ENCODE measurements at places on chromosomes 1 and 21.

DNA sequence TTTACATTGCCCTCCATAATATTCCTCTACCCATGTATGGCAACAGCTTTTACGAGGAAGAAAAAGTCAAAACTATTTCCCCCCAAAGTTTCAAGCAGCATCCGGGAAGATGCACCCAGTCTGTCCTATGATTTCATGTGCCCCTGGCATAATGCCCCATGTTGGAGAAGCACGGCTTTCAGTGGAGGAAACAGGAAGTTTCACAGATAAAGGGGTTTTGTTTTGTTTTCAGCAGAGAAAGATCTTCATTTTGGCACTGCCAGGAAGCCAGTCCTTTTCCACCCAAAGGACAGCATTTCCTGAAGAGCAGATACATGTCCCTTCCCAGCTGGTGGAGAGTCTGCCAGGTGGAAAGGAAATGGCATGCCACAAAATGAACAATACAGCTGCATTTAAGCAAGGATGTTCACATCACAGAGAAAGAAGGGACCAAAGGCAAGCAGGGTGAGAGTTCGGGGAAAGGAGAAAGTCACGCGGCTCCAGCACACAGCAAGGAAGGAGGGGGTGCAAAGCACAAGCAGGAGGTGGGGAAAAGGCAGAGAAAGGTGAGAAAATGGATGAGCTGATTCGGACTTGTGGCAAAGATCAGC is 95.3 kb upstream of the HIVEP3 start:
- DNase-seq = no peak

DNA sequence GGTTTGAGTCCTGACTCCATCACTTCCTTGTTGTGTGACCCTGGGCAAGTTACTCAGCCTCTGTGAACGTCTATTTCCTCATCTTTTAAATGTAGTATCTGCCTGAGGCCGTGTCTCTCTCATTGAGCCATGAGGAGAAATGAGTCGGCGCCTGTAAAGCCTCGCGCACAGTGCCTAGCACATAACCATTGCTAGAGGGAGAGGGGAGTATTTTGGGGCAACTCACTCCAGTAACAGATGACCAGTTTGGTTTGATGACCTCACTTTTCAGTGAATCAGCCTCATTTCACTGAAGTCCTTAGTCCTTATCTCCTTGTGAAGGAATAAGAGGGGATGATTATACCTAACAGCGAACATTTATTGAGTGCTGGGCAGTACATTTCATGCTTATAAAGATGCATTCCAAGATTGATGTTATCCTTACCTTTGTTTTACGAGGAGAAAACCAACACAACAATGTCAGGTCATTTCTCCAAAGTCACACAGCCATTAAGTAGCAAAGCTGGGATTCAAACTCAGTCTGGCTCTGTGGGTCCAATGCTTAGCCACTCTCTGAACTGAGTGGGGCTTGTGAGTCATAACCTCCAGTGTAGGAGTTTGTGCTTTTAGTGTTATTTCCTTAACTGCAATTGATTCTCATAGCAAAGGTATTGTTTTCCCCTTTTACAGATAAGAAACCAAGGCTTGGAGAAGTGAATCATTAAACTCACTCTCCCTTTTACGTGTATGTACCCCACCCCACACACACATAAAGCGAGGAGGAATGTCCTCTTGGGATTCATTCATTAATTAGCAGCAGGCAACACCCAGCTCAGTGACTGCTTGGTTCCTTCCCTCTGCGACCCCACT is 25.9 kb downstream of the KCNC4 start:
- no peak for DNase-seq

DNA sequence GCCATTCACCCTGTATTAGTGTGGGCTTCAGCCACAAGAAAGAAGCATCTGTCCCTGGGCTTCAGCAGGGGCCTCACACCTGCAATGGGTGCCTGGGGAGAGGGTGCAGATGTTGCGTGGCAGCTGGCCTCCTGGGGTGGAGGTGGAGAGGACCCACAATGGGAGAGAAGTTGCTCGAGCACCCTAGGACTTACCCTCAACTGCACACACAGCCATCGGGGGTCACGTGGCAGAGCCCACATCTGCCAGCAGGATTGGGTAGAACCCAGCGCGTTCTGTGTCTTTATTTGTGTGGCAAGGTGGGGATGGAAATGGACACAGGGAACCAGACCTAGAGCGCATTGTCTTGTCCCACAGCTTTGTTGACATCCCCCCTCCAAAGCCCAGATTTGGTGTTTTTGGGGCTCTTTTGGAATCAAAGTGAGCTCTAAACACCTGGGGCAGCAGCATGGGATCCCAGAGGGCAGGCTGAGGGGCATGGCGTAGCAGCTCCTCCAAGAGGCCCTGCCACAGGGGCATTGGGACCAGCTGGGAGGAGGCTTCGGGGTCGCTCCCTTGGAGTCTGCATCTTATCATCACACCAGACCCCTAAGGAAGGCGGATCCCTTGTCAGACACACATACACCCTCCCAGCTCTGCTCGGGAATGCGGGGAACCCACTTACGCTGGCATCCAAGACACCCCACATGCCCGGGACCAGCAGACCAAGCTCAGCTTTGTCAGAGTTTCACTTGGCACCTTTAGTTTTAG is 5.1 kb downstream of the ABCG1 start:
- DNase-seq = no peak

DNA sequence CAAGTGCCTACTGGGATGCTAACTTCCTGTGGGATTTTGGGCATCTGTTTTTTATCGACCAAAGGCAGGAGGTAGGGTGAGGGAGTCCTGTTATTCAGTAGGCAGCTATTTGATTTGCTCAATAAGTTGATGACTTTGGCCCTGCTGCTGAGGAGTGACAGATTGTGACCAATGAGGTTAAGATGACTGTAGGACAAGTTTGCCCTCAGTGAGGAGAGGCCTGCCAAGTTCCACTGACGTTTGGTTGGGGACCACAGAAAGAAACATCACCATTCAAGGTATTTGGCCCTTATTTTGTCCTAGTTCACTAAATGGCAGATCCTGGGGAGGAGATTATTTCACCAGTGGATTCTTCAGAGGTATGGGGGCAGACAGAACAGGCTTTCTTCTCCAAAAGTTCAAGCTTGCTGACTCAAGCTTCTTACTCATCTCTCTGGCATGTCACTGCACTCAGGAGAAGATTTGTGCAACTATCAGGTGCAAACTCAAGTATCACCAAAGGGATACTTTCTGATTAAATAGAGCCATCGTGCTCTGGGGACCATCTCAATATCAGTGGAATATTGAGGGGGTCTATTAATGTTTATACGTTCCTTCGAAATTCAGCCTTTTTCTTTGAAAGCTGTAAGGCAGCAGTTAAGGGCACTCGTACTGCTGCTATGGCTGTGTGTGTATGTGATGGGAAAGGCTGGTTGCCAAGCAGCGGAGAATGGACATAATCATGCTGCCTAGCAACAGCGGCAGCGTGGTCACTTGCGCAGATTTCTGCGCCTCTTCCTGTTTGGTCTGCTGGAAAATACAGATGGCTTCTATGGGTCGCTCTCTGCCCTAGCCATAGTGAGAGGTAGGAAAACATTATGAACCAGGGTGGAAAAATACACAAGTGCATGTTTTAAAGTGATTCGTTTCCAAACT is 78.7 kb downstream of the PBX1 start:
- DNase-seq = no peak

DNA sequence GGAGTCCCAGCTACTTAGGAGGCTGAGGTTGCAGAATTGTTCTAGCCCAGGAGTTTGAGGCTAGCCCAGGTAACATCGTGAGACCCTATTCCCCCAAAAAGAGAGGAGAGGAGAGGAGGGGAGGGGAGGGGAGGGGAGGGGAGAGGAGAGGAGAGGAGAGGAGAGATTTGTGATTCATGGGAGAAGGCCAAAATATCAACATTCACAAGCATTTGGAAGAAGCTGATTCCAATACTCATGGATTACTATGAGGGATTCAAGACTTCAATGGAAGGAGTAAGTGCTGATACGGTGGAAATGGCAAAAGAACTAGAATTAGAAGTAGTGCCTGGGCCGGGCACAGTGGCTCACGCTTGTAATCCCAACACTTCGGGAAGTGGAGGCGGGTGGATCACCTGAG is 187.8 kb downstream of the EIF4G3 start:
- DNase-seq = no peak

DNA sequence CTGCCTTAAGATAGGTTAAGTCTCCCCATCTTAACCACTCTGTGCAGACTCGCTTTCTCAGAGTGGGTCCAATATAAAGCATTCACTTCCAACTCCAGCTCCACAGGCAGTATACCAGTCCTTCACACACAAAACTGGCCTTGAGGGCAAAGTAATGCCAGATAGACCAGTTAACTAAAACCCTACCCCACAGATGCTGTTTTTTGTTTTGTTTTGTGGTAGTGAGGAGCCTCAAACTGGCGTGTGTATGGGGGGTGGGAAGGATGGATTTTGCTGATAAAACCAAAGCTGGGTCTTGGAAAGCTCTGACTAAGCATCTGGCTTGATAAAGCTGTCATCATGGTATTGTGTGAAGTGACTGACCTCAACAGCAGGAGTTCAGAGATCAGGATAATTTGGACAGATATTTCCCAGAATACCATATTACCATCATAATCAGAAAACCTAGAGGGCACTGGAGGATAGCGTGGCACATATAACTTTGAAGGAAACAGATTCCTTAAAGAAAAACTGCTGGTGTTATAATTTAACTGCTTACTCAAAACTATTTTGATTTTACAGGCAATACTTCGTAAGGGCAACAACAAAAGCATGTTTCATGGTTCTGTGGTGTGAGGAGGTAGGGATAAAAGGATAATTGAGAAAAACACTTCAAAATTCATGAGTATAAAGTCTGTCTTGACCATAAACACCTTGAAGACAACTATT is 29.6 kb upstream of the CPLANE2 start:
- no peak for DNase-seq

GRCh38 chr21:39362733-39363132 is 13.8 kb upstream of the HMGN1 start:
- DNase-seq = no peak

DNA sequence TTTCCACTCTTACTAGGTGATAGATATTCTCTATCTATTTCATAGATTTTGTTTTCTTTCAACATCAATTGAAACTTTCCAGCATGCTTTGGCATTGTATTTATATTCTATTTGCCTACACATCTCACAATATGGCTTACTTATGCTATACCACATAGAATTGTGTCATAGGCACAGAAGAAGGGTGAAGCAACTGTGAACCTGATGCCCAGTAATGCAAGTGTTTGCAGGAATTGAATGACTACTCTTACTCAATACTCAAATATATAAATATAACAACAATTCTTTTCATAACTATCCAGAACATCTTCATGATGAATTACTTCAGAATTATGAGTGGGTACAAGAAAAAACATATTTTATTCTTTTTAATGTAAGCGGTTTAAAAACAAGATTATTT is 165.9 kb downstream of the PTBP2 start:
- no peak for DNase-seq

DNA sequence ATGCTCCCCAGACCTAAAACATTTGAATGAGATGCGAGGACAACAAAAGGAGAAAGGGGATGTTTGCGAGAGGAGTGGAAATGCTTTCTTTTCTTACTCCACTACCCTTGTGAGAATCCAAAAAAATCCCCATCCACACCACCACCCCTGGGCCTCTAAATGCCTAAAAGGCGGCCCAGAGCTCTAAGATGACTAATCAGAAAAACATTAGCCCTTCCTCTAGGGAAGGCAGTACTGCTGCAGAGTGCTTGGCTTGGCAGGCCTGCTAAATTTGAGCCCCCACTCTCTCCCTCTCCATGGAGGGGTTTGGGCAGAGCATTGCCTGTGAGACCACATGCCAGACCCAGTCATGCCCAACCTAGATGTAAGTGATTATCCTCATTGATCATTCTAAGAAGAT is 347.9 kb downstream of the USH2A start:
- no peak for DNase-seq

DNA sequence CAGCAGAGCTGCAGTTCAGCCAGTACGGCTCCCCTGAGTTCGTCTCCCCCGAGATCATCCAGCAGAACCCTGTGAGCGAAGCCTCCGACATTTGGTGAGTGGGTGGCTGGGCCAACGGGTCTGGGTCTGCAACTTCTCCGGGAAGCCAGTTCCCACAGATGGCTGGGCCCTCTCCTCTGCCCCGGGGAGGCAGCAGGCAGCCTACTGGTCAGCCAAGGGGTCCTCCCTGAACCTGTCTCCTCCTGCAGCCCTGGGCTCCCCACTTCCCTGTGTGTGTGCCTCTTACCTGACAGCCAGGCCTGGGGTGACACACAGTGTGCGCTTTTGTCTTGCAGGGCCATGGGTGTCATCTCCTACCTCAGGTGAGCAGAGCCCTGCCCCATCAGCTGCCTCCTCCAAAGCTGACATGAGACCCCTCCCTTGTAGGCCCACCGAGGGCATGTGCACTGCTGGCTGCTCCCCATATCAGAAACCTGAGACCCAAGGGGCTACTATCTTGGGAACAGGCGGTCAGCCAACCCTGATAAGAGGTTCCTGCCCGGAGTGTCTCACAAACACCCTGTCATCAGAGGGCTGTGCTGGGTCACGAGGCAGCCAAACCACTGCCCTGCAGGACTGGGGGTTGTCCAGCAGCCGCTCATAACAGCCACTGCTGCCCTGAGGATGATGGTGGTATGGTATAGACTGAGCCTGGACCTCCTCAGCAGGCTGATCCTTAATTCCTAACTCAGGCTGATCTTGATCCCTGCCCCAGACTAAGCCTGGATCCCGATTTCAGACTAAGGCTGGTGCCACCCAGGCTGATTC is 37.6 kb downstream of the TRIM11 start:
- DNase-seq = no peak

DNA sequence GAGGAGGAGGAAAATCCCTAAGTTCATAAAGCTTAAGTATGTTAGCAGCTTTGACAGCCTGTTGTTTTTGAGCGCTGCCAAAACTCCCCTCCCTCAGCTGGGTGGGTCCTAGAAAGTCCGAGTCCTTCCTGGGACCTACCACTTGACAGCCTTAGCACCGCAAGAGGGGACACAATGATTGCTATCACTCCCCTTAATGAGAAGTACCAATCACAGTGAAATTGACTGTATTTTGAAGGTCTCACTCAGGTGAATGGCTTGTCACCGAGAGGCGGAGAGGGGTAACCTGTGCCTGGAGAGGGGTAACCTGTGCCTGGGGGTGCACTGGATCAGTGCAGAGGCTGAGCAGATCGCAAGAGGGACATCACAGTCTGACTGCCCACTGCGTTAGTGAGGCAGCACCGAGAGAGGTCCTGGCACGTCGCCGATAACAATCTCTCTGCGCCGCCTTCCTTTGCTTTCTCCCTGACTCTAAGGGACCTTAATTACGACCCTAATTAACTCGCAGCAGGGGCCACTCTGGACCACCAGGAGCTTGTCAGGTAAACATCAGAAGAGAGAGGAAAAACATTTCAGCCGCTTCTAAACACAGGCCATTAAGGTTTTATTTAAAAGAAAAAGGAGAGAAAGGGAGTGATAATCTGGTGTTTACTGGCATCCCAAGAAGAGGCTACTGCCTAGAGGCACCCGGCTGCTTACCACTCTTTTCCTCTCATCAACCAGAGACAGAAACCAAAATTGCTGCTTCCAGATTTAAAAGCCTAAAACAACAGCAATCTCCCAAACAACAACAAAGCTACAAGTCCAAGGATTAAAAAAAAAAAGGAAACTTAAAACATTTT is 25.7 kb upstream of the KCNK1 start:
- DNase-seq = peak; percentile 7

- no peak for DNase-seq
Observed at GRCh38 chr1:206897175-206897574, at the start of gene IL24. Gene IL24 (plus strand): TSS chr1:206897443. CDS start chr1:206897833, 390 bp downstream.
